ENCODE measurements at places on chromosomes 11 and 22. TPM values are rescaled to one million over a fixed set of nuclear protein-coding genes. Genes with fewer than 3 reads are reported as not detected.

DNA sequence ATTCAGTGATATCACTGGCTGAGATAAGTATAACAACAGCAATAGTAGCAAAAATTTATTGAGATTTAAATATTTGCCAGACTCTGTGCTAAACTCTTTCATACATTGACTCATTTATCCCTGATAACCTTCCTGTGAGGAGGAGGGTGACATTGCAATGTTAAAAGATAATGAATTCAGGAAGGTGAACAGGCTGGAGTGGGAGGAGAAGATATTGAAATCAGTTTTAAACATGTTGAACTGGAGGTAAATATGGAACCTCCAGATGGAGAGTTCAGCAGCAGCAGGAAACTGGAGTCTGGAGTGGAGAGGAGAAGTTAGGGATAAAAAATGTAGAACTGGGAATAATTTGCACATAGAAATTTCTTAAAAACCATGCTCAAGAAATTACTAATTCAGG is 142.0 kb upstream of the FAT3 start:
- no peak for DNase-seq

- no peak for DNase-seq
These were observed 2.8 kb downstream of the RCOR2 start for GRCh38 chr11:63913866-63914830.

DNA sequence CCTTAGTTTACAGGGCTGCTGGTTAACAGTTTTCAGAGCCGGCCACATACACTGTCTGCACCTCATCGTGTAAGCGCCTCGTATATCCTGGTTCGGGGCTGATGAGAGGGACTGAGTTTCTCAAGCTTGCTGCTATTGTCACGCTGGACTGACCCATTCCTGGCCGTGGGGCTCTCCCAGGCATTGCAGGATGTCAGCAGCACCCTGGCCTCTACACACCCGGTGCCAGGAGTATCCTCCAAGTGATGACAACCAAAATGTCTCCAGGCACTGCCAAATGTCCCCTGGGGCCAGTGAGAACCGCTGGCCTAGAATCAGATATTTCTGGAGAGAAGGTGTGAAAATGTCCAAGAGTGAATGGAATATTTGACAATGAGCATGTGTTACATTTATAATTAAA is 82.8 kb downstream of the ST3GAL4 start:
- DNase-seq = no peak

DNA sequence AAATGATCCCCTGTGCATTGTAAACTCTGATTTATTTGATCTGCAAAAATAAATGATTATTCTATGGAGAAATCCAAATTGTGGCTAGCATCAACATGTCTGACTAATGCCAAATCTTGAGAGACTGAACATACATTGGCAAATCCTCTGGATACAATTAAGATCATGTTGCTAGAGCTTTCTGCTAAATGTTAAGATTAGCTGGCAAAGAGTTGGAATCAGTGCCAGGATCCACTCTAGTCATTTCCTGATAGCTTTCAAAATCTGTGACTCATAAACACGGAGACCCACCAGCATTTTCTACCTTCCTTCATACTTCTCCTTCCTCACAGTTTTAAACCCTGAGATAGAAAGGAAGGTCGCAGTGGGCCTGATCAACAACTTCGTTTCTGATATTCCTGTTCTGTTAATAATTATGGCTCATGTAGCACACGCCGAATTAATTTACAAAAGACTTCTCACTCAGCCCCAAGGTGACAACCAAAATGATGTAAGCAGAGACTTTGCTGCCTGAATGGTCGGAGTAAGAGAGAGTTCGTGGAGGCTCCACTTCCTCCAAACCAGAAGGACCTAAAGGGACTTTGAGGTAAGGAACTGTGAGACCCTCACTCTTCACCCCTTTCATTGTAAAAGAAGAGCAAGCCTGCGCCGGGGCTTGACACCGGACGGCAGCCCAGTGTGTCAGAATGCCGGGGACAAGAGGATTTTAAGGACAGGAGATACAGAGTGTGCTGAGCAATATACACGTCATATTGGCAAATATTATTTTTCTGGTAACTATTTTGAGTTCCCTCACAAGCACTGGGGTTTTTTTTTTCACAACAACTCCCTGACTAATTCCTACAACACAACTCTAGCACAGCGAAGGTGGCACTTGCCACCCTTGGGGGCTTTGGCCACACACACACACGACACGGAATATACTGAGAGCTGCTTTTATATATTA is 42.0 kb downstream of the SERPINH1 start:
- no peak for DNase-seq

- DNase-seq = no peak
These were observed 153.4 kb downstream of the NCAM1 start for GRCh38 chr11:113114705-113115027.

DNA sequence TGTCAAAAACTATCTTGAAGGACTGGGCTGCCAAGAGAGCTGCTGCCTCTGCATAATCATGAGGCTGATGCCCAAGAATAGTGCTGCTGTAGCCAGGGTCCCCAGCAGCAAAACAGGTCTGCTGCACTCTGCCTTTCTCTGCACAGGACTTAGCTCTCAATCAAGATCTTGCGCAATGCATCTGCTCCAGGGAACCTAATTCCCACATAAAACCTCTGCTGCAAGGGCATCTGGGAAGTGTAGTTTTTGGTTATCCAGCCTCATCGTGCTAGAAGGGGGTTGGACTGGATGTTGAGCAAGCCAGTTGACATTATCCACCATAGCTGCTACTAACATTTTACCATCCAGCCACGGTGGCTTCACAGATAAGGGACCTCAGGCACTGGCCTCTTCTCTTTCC is 192.7 kb downstream of the C11orf91 start:
- no peak for DNase-seq

GRCh38 chr22:27278946-27279345 is 522.6 kb downstream of the MN1 start:
- no peak for DNase-seq

SAA2 gene
- 700 TPM for total RNA-seq

POU2AF2 gene
- not detected for total RNA-seq

NAALAD2 gene
- total RNA-seq = 2.7 TPM

GLYATL2 gene
- total RNA-seq = not detected

GGTLC3 gene
- not detected for total RNA-seq

All from mesenteric fat pad (tissue), 1 donor.